ENCODE measurements at places on chromosomes 5 and 9. TPM values are rescaled to one million over a fixed set of nuclear protein-coding genes. Genes with fewer than 3 reads are reported as not detected.

GRCh38 chr5:66870708-66871107, 274.5 kb downstream of the MAST4 start:
- DNase-seq = no peak

- DNase-seq = no peak
Measured at GRCh38 chr9:131580358-131580757, 35.0 kb downstream of the PRRT1B start.

- no peak for DNase-seq
Measured at GRCh38 chr5:32231929-32232328, 57.8 kb upstream of the GOLPH3 start.

- DNase-seq = no peak
Measured at GRCh38 chr5:180358179-180358578, 5.0 kb upstream of the GFPT2 start.

GRCh38 chr9:94081435-94081834, 2.8 kb upstream of the PTPDC1 start:
- no peak for DNase-seq

DNA sequence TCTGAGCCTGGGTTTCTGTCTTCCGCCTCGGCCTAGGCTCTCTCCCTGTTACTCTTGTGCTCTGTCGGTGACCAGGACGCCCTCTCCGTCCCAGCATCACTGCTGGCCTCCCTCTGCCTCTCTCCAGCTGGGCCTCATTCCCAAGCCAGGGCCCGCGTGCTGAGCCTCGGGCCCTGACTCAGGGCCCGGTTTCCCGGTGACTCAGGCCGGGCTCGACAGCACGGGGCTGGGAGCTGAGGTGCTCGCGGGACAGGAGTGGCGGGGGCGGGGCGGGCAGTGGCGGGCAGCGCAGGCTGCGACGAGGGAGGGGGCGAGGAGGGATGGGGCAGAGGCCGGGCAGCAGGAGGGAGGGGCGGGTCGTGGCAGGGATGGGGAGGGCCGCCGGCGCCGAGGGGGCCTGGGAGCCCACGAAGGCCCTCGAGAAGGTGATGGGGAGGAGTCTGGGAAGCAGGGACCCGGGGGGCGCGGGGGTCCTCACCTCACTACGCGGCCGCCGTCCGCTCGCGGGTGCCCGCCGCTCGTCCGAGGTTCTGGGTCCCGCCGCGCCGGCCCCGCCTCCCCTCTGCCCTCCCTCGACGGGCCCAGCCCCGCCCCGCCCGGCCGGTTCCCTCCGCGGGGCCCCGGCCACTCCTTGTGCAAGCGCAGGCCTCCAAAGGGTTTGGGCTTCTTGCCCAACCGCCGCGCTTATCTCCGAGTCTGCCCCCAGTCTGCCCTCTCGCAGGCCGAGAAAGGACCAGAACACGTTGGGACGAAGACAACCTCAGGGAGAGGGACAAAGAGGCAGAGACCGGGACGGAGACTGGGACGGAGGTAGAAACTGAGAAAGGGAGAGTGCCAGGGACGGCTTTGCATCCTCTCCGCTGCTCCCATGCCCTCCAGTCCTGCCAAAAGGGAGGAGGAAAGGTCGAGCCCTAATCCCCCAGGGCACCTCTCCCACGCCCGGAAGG, at the start of gene ARAP3:
Gene ARAP3, minus strand, starts transcription at position 536 of the 947 bp plus-strand sequence. CDS start 1,744 bp downstream, outside the sequence.
- no peak for DNase-seq

- no peak for DNase-seq
Measured at GRCh38 chr5:74079971-74080556, 454.1 kb downstream of the ARHGEF28 start.

- no peak for DNase-seq
Measured at GRCh38 chr9:130895481-130896232, 955 bp downstream of the QRFP start.

GRCh38 chr5:24645483-24645882, 705 bp upstream of the CDH10 start:
- no peak for DNase-seq

DNA sequence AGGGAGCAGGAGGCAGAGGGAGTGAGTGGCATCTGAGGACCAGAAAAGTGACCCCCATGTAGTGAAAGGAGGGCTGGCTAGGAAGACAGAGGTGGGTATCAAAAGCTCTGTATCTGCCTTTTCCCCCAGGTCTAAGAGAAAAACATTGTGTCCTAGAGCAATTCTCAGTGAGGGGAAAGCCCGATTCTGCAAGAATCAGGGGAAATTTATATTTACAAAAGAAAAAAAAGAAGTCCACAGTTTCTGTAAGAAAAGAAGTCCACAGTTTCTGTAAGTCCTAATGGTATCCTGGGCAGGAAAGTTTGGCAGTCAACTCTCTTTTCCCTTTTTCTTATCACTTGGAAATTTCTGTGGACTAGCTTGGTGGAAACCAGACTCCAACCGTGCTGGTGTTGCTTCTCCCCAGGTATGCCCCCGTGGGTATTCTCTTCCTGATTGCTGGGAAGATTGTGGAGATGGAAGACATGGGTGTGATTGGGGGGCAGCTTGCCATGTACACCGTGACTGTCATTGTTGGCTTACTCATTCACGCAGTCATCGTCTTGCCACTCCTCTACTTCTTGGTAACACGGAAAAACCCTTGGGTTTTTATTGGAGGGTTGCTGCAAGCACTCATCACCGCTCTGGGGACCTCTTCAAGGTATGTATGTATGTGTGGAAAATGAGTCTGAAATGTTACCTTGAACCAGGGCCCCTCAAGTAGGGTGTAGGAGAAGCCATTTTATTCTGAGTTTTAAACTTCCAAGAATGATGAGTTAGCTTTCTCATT, 73.0 kb downstream of the SLC1A3 start:
- DNase-seq = no peak

GRCh38 chr5:104789366-104789765, 1226.8 kb upstream of the NUDT12 start:
- no peak for DNase-seq

Gene MOB3B
- total RNA-seq = 6.2 TPM

Gene PLAC8L1
- total RNA-seq = not detected

Gene PTPRD
- total RNA-seq = 336 TPM

Gene GABRG2
- total RNA-seq = 37.4 TPM

Gene PRRX2
- 0.16 TPM for total RNA-seq

Gene TEK
- total RNA-seq = 8.0 TPM

Gene PCDHB2
- total RNA-seq = 14.2 TPM

Gene RELL2
- 8.4 TPM for total RNA-seq

Gene SLIT3
- 0.78 TPM for total RNA-seq

Gene WWC1
- 116 TPM for total RNA-seq

Gene PCDHGB5
- total RNA-seq = 18.1 TPM

Gene SV2C
- 1.7 TPM for total RNA-seq

Gene CRB2
- total RNA-seq = 5.3 TPM

Data from occipital lobe (tissue), 3 donors.